ENCODE measurements at places on chromosomes 12 and 14. TPM values are rescaled to one million over a fixed set of nuclear protein-coding genes. Genes with fewer than 3 reads are reported as not detected.

- peak overlapping the region; percentile 99 for H3K27ac ChIP-seq
- H3K27me3 ChIP-seq, result no peaks in the 10 kb centered on the region
Measured at GRCh38 chr12:12482150-12482761, 80.4 kb downstream of the DUSP16 start.

- H3K4me3 ChIP-seq, result no peak overlapping the region
- no peaks in the 10 kb centered on the region for H3K36me3 ChIP-seq
- H3K4me1 ChIP-seq, result no peaks in the 10 kb centered on the region
- H3K27me3 ChIP-seq, result no peaks in the 10 kb centered on the region
- H3K27ac ChIP-seq, result no peak overlapping the region
Measured at GRCh38 chr12:80952443-80952842, 14.7 kb upstream of the LIN7A start.

DNA sequence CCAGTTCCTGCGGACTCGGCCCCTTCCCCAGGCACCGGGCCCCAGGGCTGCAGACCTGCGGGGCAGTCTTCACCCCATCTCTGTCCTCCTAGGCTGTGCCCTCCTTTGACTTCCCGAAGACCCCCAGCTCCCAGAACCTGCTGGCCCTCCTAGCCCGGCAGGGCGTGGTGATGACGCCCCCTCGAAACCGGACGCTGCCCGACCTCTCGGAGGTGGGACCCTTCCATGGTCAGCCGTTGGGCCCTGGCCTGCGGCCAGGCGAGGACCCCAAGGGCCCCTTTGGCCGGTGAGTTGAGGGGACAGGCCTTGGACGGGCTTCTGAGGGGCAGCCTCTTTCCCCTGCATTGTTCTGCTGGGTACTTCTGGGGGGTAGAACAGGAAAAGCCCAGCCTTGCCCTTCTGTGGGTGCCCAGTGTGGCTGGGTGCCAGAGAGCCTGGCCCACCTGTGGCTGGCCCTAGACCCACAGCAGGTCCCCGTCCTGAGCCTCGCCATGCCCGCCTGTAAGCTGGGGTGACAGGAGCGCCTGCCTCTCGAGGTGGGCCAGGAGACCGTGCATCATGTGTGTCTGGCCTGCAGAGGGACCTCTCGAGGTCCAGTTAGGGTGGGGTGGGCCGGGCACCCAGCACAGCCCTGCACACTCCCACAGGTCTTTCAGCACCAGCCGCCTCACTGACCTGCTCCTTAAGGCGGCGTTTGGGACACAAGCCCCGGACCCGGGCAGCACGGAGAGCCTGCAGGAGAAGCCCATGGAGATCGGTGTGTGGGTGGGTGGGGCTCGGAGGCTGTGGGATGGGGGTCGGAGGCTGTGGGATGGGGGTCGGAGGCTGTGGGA lies 12.6 kb upstream of the PUS1 start:
- no peaks in the 10 kb centered on the region for H3K4me1 ChIP-seq
- peaks cover 2% of the 10 kb centered on the region for H3K36me3 ChIP-seq
- no peak overlapping the region for H3K27ac ChIP-seq
- DNase-seq, result no peak

- H3K4me3 ChIP-seq, result peak overlapping the region; percentile 92
- no peak for DNase-seq
- H3K27ac ChIP-seq, result no peak overlapping the region
- H3K4me1 ChIP-seq, result peaks cover 9% of the 10 kb centered on the region
- no peaks in the 10 kb centered on the region for H3K36me3 ChIP-seq
Measured at GRCh38 chr12:53345486-53346188, 9.5 kb upstream of the SP7 start.

DNA sequence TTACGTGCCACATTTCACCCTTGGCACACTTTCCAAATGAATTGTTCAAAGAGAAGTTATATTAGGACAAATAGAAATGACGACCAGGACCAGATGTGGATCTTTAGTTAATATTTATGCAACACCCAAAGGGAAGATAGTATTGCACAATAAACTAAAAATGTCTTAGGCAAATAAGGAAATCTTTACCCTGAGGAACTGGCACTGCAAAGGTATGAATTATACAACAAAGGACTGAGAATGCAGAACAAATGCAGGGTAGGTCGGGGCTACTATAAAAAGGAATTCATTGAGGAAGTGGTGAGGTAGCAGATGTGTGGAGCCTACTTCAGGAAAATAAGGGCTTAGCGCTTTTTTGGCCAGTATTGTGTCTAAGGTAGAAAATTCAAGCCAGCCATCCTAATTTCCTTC lies 3.9 kb upstream of the TMTC2 start:
- H3K4me1 ChIP-seq, result no peaks in the 10 kb centered on the region
- no peak overlapping the region for H3K4me3 ChIP-seq
- H3K27me3 ChIP-seq, result peaks cover 12% of the 10 kb centered on the region
- no peaks in the 10 kb centered on the region for H3K36me3 ChIP-seq
- no peak for DNase-seq

DNA sequence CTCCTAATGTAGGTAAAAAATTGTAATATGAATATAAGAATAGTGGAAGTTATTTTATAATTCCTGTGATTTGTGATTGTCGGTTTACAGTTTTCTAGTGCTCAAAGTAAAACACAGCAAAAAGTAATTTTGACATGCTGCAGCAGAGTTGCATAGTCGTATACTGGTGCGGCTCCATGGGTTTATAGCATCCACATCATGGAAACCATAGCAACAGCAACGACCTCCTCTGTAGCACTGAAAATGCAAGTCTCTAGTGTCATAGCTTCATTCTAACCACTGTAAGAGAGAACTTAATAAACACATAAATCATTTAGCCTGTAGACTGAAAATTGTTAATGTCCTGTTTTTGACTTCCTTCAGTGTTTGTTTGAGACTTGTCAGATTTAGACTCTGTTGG lies 574.3 kb downstream of the KCNH5 start:
- H3K4me1 ChIP-seq, result no peaks in the 10 kb centered on the region
- no peak overlapping the region for H3K27ac ChIP-seq
- H3K36me3 ChIP-seq, result no peaks in the 10 kb centered on the region
- H3K27me3 ChIP-seq, result no peaks in the 10 kb centered on the region

COX8C gene
- total RNA-seq, result not detected

Data from activated CD4-positive, alpha-beta memory T cell treated with anti-CD3 and anti-CD28 coated beads for 36 hours (primary cell).